ENCODE measurements at places on chromosomes 1 and 21.

GRCh38 chr1:195744256-195744655 is 864.0 kb downstream of the KCNT2 start:
- no peak for DNase-seq

GRCh38 chr1:21816602-21817302 is 4.7 kb downstream of the LDLRAD2 start:
- DNase-seq: no peak

- peak; percentile 35 for DNase-seq
These were observed 40.7 kb upstream of the DHCR24 start for GRCh38 chr1:54927472-54928240.

GRCh38 chr1:93576346-93576745 is 105.3 kb downstream of the BCAR3 start:
- peak; percentile 72 for DNase-seq

DNA sequence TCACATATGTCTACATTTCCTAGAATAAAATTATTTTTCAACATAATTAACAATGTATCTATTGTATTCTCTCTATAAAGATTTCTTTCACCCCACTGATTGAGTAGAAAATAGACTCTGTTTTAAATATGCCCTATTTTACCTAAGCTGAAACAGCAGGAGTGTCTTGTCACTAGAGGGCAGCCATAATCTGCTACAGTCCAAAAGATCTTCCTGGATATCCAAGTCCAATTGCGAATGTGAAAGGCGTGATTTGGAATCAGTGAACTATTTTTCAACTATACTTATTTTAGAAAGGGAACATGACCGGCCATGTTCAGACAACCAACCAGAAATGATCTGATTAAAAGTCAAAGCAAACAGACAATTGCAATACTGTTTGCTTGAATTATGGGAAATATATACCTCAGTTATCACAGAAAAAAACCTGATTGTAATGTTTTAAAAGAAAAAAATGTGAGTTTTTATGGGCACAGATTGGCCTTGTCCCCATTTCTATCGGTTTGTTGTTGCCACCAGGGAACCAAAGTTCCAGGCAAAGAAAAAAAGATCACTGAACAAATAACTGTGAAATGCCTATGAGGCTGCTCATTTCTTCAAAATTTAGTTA is 1211.0 kb upstream of the ADGRL4 start:
- DNase-seq: peak; percentile 82

GRCh38 chr1:216119600-216119999 is 303.6 kb downstream of the USH2A start:
- DNase-seq: no peak

DNA sequence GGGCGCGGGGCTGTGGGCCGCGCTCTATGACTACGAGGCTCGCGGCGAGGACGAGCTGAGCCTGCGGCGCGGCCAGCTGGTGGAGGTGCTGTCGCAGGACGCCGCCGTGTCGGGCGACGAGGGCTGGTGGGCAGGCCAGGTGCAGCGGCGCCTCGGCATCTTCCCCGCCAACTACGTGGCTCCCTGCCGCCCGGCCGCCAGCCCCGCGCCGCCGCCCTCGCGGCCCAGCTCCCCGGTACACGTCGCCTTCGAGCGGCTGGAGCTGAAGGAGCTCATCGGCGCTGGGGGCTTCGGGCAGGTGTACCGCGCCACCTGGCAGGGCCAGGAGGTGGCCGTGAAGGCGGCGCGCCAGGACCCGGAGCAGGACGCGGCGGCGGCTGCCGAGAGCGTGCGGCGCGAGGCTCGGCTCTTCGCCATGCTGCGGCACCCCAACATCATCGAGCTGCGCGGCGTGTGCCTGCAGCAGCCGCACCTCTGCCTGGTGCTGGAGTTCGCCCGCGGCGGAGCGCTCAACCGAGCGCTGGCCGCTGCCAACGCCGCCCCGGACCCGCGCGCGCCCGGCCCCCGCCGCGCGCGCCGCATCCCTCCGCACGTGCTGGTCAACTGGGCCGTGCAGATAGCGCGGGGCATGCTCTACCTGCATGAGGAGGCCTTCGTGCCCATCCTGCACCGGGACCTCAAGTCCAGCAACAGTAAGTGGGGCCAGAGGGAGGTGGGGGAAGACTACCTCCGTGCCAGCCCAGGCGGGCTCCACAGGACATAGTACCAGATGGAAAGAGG is 808 bp downstream of the MAP3K21 start:
- peak; percentile 69 for DNase-seq

DNA sequence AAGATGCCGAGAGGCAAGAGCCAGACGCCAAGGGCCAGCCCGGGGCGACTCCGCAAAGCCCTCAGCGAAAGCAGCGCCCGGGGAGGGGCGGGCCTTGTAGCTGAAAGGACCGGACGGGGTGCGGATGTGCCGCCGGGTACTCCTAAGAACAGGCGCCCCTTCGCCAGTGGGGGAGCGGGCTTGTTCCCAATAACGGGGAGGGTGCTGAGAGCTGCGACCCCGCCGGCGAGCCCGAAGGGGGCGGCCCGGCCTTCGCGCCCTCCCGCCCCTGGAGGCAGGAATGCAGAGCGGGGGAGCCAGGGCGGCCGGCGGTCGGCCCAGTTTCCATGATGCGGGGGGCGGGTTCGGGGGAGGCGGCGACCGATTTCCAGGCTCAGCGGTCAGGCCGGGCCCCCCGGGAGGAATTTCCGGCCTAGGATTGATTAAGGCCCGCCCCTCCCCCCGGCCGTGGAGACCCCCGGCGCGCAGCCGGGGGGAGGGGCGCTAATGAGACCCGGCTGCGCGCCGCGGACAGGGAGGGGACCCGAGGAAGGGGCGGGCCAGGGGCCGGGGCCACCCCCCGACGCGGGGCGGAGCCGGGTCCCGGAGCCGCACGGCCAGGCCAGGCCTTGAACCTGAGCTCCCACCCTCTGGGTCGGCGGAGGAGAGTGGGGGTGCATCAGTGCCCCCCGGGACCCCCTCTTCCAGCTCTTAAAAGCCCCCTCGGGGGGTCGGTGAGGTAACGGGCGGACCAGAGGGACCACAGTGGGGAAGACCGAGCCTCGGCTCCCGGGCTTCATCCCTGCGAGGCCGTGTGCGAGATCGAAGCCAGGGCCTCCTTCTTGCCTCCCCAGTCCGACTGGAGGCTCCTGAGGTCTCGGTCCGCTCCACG is 898 bp upstream of the TMEM200B start:
- peak; percentile 63 for DNase-seq

GRCh38 chr1:156623946-156624813 is 5.0 kb downstream of the HAPLN2 start:
- DNase-seq: peak; percentile 47

DNA sequence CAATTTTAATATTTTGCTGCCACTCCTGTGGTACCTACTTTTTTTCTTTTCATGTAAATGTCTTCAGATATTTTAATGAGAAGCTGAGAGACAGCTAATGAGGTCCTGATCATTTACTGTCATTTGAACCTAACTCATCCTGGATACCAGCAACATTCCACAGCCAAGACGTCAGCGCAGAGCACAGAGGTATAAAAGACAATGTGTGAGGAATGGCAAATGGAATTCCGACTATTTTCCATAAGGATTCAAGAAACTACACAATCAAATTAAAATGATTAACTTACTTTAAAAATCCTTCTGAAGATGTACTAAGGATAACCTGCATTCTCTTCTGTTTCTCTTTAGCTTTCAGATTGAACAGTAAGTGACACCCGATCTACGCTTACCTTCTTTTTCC is 38.8 kb downstream of the HEATR1 start:
- no peak for DNase-seq

- no peak for DNase-seq
These were observed 8.8 kb upstream of the NENF start for GRCh38 chr1:212423879-212424278.

DNA sequence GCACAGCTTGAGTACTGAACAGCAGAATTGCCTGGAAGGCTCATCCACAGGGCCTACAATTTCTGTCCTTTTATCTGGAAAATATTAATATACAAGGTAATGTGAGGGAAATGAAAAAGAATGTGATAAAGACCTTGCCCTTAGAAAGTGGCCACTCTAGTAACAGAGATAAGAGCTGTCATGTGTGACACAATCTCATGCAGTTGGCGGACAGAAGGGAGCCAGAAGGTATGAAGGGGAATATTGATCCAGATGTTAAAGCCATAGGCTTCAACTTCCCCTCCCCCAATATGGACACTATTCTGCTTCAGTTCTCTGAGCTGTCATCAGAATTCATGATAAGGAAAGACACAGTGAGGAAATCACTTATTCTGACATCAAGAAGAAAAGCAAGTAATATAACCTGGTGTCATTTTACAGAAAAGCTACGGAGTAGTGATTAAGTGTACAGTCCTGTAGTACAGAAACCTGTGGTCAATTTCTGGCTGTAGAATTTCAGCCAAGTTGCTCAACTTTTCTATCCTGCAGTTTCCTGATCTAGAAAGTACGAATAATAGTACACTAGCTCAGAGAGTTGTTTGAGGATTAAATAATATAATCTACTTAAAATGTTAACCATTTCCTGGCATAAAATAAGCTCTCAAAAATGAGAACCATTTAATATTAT is 572.1 kb downstream of the DPYD start:
- no peak for DNase-seq

- DNase-seq: no peak
These were observed 72.1 kb downstream of the GREM2 start for GRCh38 chr1:240539769-240540414.

DNA sequence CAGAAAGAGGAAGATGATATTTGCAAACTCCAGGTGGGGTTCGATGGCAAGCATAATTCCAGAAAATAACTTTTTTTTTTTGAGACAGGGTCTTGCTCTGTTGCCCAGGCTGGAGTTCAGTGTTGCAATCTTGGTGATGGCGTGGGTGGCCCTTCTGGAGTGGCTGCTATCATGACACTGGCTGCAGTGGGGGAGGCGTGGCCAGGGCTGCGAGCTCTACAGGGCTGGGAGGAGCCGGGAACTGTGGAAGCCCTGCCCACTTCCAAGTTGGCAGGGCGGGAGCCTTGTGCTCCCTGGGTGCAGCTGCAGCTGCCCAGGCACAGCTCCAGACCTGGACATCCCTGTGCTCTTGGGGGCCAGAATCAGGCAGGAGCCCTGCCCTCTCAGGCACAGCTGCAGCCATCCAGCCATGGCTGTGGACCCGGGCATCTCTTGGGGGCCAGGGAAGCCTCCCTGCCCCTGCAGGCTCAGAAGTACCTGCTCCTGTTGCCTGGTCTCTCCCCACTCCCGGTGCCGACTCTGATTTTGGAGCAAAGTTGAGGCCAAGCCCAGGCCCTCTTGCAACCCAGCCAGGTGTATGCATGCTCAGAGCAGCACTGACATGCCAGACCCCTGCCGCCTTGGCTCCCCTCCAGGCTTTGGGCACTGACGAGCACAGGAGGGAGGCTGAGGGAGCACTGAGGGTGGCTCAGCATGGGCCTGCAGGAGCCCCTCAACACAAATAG is 7.2 kb upstream of the BCL10 start:
- DNase-seq: peak; percentile 85

DNA sequence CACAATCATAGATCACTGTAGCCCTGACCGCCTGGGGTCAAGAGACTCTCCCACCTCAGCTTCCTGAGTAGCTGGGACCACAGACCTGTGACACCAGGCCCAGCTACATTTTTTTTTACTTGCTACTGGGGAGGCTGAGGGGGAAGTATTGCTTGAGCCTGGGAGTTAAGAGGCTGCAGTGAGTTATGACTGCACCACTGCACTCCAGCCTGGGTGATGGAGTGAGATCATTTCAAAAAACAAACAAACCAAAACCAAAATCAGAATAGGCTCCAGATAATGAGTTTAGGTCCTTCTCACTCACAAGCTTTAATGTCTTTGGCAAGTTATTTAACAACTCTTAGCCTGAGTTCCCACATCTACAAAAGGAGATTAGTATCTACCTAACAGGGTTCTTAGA is 22.8 kb downstream of the WDR26 start:
- no peak for DNase-seq

- no peak for DNase-seq
These were observed 100.0 kb downstream of the POFUT2 start for GRCh38 chr21:45187646-45188045.

GRCh38 chr1:41122851-41123518 is 101.5 kb upstream of the SLFNL1 start:
- peak; percentile 28 for DNase-seq

- no peak for DNase-seq
These were observed 1025.7 kb downstream of the PLA2G4A start for GRCh38 chr1:187854457-187854856.

- peak; percentile 75 for DNase-seq
These were observed 652 bp downstream of the ARL8A start for GRCh38 chr1:202143768-202144401.

DNA sequence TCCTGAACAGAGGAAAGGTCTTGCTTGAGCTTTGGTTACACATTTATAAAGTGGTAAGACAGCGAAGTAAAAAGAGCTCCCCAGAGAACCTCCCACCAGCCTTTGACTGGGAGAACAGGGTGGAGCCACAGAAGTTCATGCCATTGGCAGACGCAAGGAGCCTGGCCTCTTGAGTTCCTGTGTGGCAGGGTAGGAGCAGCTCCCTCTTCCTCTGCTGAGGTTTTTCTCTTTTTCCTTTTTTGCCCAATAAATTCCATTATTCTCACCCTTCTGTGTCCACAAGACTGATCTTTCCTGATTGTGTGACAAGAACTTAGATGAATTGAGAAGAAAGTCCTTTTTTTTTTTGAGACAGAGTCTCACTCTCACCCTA is 4.3 kb downstream of the THEM4 start:
- DNase-seq: no peak

DNA sequence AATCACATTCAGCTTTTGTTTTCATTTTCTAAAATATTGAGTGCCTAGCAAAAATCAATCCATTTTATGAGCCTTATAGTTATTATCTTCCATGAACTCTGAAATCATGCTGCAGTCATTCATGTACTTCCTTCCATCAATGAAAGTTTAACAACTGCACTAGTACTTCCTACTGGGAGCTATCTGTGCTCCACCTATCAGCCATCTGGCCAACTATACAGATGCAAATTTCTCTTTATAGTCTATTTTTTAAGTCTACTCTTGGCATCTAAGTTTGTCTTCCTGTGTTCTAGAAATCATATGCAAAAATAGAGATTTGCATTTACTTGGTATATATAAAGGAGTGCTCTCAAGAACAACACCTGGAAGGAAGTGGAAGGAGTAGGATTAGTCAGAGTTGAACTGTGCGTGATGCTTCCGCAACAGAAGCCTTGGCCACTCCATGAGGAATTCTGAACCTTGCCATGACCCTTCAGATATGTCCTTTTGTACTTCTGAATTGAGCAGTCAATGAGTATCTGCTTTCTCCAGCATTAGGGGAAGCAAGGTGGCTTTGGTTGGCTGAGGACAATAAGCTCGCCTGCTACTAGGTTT is 403.2 kb upstream of the ADAMTS5 start:
- no peak for DNase-seq

DNA sequence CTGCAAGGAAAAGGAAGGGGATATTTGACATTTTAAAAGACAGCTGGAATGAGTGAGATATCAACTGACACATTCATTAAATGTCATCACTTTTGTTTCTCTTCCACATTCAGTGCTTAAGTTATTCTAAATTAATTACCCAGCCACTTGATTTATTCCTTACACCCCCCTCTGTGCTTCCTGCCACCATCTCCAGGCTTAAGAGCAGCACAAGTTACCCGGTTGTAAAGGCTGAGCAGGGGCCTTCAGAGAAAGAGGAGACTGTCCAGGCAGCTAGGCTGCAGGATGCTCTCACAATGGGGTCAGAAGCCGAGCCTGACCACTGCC is 71.4 kb downstream of the SYT6 start:
- no peak for DNase-seq
